NT2/D1 (cell line): ENCODE measurements at places on chromosomes 11 and 22.

GRCh38 chr11:14555818-14556217, 35.6 kb upstream of the PSMA1 start:
- DNase-seq, result no peak

GRCh38 chr22:23300476-23300875, 120.2 kb downstream of the BCR start:
- no peak for DNase-seq

DNA sequence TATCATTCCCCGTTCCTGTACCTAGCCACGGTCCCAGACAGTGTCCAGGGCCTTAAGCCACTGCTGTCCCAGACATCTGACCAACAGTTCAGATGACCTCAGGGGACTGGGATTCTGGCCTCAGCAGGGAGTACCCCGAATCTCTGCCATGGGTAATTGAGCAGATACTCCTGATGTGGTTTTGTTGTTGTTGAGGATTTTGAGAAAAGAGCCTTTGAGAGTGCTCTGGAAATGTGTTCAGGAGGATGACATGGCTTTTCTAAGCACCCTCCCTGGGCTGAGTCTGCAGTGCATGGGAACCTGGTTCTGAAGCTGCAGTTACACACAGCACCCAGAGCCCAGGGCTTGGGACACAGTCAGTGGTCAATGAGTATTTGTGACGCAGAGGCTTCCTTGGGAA, 30.4 kb downstream of the ADAMTS15 start:
- no peak for DNase-seq

GRCh38 chr11:76151556-76152085, 54.7 kb downstream of the WNT11 start:
- no peak for DNase-seq

DNA sequence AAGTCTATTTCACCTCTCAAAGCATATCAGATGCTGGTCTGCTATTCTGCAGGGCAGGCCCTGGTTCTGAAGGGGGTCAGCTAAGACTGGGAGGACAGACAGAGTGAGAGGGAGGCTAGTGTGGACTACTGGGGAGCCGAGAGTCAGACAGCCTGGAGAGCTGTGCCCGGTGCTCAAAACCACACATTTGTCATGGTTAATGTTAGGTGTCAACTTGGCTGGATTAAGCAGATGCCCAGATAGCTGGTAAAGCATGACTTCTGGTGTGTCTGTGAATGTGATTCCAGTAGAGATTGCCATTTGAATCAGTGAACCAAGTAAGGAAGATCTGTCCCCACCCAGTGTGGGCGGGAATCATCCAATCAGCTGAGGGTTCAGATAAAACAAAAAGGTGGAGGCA, 102.6 kb downstream of the SNX19 start:
- no peak for DNase-seq

DNA sequence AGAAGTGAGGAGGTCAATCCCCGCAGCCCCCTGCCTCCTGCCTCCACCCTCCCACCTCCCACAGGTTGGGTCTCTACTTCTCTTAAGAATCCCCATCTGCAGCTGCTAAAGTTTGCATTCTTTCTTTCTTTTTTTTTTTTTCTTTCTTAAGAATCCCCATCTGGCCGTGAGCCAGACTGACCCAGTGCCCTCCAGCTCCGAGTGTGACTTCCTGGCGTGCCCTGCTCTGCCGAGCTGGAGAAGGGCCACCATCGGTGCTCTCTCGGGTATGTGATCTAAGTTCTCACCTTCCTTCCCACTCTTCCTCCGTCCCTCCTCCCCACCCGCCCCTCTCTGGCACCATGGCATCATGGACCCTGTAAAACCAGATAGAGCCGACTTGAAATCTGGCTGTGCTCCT, 66.7 kb upstream of the LMO1 start:
- no peak for DNase-seq

GRCh38 chr22:29855611-29856181, 17.6 kb upstream of the ASCC2 start:
- DNase-seq, result no peak

DNA sequence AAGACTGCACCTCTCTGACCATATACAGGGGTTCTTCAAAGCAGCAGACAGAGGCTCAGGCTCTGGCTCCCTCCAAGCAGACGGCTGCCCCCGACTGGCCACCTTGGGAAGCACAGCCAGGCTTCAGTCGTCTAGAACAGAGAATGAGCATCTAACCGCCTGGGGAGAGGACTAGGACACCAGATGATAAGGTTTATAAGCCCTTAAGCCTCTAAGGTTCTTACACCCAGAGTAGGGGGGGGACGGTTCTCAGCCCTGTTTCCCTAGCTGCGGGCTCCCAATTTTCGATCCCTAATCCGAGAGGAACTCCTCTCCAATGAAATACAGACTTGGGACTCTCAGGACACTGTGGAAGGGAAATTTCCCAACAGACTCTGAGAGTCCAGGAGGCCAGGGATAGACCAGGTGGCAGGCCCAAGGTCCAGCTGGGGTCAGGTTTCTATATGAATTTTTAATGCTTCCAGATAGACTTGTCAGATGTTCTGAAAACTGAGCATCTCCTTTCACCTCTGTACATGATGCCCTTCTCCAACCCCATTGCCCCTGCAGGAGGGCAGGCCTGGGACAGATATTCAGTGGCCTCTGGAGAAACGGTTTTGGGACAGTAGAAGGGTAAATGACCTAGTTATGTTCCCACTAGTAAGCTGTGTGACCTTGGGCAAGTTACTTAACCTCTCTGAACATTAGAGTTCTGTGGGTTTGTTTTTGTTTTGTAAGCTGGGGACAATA, 20.2 kb downstream of the RTN4RL2 start:
- DNase-seq, result peak; percentile 62

DNA sequence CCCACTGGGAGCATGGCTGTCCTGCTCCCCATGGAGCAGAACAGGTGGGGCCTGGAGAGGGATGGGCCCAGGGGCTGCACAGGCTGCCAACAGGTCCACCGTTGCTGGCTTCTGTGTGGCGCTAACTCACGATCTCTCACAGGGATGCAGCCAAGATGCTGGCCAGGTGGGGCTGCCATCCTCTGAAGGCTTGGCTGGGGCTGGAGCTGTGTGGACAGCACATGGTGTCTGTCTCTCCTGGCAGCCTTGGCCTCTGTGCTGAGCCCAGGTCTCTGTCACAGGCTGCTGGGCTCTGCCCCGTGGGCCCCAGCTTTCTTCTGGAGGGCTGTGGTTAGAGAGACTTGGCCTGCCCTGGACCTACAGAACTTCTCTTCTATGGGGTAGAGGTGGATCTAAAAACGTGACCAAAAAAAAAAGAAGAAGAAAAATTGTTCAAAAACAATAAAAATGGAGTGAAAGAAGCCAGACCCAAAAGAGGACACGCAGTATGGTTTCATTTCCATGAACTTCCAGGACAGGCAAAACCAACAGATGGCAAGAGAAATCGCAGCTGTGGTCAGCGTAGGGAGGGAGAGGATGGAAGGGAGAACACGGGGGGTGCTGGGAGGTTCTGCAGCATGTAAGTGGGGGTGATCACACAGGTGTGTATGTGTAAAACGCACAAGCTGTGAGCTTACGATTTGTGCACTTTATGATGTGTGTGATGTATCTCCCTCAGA, 12.2 kb downstream of the PARVG start:
- DNase-seq, result no peak

DNA sequence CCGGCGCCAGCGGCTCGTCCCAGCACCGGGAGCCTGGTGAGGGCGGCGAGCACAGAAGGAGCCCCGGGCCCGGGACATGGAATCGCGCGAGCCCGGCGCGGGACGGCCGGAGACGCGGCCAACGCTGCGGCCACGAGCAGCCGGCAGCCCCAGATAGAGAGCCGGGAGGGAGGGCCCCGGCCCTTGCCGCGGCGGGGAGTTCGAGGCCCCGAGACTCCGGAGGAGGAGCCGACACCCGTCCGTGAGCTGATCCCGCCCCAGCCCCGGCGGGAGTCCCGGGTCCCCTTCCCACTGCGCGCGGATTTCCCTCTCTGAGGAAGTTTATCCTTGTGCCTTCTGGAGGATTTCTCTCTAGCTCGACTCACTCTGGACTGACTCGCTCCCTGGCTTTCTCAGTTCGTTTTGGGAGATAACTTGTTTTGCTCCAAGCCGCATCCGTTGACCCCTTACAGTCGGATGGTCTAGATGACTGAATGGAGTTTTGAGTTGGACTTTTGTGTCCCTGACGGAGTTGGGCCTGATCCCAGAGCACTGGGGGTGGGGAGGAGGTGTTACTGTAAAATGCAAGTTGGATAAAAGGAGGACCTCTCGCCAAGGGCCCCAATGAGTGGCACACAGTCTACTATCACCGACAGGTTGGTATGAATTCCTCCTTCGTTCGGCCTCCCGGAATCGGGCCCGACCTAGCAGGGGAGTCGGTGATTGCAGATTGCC, 585 bp downstream of the ARHGEF12 start:
- DNase-seq, result peak; percentile 25

DNA sequence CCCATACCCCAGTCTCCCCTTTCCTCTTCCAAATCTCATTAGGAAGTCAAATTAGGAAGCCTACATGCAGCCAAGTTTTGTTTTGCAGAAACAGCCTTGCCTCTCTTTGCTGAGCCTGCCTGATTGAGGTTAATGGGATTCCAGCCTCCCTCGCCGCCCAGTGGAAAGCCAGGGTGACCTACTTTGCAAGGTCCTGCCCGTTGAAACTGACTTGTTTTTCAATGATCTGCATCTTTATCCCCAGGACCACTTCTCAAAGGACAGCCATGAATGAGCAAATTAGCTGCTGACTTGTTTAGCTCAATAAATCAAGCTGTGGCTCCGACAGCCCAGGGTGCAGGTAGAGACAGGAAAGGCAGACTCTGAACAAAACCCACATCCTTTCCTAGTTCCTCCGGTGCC, 110.4 kb downstream of the RRAS2 start:
- DNase-seq, result peak; percentile 58

- no peak for DNase-seq
Measured at GRCh38 chr11:100031973-100032372, 655.1 kb upstream of the ARHGAP42 start.
